ENCODE measurements at places on chromosomes 16 and 17. TPM values are rescaled to one million over a fixed set of nuclear protein-coding genes. Genes with fewer than 3 reads are reported as not detected.

SLC25A11 gene
- total RNA-seq, result 42.3 TPM

FNDC8 gene
- not detected for total RNA-seq

PPM1D gene
- 30.7 TPM for total RNA-seq

ABCC12 gene
- not detected for total RNA-seq

CCDC40 gene
- 6.0 TPM for total RNA-seq

STX8 gene
- 53.8 TPM for total RNA-seq

DCXR gene
- 128 TPM for total RNA-seq

SECTM1 gene
- total RNA-seq, result 9.7 TPM

SPPL2C gene
- not detected for total RNA-seq

DHRS13 gene
- total RNA-seq, result 7.3 TPM

NPIPA5 gene
- total RNA-seq, result 13.8 TPM

KRTAP3-1 gene
- not detected for total RNA-seq

CMTM2 gene
- total RNA-seq, result 1.8 TPM

RHBDL1 gene
- 4.3 TPM for total RNA-seq

METRNL gene
- total RNA-seq, result 16.2 TPM

P2RX5 gene
- total RNA-seq, result 0.15 TPM

TBC1D3 gene
- not detected for total RNA-seq

KRT25 gene
- not detected for total RNA-seq

SGCA gene
- 1.1 TPM for total RNA-seq

TBC1D3I gene
- not detected for total RNA-seq

MSLN gene
- total RNA-seq, result 13.6 TPM

ITGAL gene
- 2.0 TPM for total RNA-seq

EMP2 gene
- 38.9 TPM for total RNA-seq

SLFN11 gene
- 70.2 TPM for total RNA-seq

PLEKHG4 gene
- total RNA-seq, result 12.4 TPM

TIMM22 gene
- total RNA-seq, result 13.1 TPM

TMIGD1 gene
- total RNA-seq, result not detected

TMEM100 gene
- 88.2 TPM for total RNA-seq

KRTAP2-3 gene
- not detected for total RNA-seq

KRT40 gene
- not detected for total RNA-seq

HBA1 gene
- total RNA-seq, result 81.2 TPM

ADAP2 gene
- total RNA-seq, result 11.5 TPM

NT5C gene
- 118 TPM for total RNA-seq
